ENCODE measurements at places on chromosomes 7 and 10.

GRCh38 chr10:45008524-45009161 lies 7.9 kb downstream of the ZNF22 start:
- no peak for DNase-seq

DNA sequence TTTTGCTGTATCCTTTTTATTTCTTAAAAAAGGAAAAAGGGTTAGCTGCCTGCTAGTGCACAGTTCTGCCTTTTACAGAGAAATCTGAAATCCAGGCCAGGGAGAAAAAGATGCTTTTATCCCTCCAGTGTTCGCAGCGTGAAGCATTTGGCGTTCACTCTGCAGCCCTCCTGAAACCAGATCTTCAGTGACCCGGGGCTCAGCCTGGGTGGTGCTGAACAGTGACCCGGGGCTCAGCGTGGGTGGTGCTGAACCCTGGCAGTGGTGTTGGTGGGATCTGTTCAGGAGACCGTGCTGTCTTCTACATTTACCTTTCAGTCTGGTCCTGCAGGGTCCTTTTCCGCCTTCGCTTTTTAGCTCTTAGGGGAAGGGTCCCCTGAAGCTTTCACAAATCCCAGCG lies 164.7 kb upstream of the KLF6 start:
- DNase-seq: no peak

DNA sequence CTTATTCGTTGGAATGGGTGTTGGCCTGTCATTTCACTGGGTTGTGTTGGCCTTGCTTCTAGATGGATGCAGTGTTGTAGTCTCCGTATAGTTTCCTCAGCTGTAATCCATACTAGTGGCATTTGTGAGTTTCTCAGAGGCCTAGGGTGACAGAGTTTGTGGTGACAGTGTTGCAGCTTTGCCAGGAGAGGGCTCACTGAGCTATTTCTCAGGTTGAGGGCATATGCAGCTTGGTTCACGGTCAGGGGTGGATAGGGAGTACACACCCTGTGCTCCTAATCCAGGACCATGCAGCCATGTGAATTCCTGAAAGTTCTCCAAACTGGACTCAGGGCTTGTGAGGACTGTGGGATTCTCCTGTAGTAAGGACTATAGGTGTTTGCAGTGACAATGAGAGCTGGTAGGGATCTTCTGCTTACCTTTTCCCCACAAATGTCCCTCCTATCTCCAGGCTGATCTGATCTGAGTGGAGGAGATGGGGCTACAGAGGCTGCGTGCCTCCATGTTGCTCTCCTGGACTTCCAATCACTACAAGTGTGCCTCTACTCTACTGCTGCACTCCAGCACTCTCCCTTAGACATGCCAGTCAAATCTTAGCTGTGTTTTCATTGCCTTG lies 229.0 kb downstream of the STK31 start:
- DNase-seq: no peak

DNA sequence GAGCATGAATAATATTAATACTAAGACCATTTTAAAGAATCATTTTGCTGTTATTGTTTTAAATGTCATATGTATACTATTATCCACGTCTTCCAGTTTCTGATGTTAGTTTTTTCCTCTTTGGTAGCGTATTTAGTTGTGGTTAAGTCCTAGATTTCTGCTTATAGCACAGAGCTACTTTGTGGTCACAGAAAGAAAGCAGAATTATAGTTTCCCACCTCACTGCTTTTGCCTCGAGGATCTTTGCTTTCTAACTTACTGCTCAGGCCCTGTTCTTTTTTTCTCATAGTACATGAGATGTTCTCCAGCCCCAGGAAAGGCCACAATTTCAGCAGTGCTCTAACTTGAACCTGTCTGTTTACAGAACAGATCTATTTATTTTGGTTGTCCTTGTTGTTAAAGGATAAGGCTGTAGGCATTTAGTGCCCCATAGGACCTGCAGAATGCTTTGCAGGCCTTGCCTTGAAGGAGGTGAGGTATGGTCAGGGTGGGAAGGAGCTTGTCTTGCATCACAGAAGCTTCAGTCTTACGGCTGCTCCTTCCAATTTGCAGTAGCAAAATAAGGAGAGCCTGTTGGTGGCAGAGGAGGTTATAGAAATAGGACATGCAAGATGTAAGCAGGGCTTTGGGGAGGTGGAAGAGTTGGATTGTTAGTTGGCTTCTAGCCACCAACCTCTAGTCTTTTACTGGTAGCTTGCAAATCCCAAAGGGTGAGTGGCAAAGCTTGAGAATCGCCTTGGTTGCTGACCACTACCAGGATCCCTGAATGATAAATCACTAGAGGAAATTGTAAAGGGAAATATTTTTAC lies 129.1 kb downstream of the LRRC4 start:
- no peak for DNase-seq

- no peak for DNase-seq
Observed at GRCh38 chr7:76267107-76267893, 35.2 kb upstream of the HSPB1 start.

DNA sequence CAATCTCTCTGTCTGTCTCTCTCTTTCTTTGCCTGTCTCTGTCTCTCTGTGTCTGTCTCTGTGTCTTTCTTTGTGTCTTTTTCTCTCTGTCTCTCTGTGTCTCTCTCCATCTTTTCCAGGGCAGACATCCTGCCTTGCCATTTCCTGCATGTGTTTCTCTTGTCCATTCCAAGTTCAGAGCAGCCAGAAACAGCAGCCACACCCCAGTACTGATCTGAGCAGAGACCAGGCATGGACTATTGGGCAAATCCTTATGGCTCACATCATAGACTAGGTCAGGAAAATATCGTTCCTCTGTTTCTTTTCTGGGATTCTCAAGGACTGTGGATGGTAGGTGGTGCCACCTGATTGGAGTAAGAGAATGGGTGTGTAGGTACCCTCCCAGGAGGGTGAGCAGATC lies 95.8 kb downstream of the RAMP3 start:
- no peak for DNase-seq

GRCh38 chr10:72044417-72045041 lies 43.8 kb downstream of the SPOCK2 start:
- DNase-seq: no peak

GRCh38 chr10:35821339-35821911 lies 179.3 kb upstream of the FZD8 start:
- no peak for DNase-seq

DNA sequence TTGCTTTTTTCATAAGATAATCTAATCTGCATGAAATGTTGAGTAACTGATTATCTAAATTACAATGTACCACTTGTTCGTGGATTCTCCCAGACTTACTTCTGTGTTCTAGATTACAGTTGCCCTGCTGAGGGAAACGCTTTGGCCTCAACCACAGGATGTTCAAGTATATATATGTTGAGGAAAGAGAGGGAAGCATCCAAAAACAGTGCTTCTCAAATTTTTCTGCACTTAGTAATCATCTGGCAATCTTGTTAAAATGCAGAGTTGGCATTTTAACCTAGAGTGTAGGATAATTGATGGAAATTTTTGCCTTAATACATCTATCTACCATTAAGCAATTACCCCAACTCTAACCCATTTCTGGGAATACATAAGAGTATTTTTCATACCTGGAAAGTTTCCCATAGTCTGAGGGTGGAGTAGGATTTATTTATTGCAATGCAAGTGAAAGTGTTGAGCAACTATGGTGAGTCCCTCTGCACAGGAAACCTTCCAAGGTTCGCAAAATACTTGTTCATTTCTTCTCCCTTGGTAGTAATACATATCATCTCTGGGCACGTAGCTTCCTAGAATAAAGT lies 59.6 kb upstream of the C1GALT1 start:
- DNase-seq: no peak

- no peak for DNase-seq
Observed at GRCh38 chr7:118352867-118353453, 128.5 kb downstream of the ANKRD7 start.

GRCh38 chr10:86312701-86313270 lies 53.8 kb downstream of the GRID1 start:
- no peak for DNase-seq

- no peak for DNase-seq
Observed at GRCh38 chr7:102182016-102182415, 104.7 kb upstream of the SH2B2 start.

DNA sequence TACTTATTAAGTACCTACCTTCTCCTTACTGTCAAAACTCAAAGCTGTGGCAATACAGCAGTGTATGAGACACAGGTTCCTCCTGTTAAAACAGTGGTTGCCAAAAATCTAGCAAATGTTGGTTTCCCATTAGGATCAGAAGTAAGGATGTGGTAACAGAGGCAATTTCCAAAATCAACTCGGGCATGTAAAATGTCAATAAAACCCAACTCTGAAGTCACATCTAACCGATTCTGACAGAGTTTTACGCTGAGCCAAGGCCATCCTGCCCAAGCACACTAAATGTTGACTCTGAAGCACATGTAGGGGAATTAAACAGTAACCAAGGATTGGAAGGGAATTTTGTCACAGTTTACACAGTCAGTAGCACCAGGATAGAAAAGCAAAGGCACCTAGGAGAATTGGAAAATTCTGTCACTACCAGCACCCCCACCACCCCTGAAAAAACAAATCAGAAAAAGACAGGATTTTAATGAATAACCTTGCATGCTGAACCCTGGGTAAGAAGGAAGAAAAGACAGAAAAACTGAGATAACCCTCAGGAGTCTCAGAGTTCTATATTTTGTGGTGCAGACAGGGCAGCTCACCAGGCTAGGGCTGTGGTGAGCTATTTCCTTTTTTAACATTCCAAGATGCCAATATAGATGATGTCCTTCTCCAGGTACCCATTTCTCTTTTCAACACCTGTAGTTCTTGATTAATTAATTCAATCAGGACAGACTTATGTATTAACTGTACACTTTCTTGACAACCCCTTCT lies 119.5 kb downstream of the DOCK4 start:
- no peak for DNase-seq

DNA sequence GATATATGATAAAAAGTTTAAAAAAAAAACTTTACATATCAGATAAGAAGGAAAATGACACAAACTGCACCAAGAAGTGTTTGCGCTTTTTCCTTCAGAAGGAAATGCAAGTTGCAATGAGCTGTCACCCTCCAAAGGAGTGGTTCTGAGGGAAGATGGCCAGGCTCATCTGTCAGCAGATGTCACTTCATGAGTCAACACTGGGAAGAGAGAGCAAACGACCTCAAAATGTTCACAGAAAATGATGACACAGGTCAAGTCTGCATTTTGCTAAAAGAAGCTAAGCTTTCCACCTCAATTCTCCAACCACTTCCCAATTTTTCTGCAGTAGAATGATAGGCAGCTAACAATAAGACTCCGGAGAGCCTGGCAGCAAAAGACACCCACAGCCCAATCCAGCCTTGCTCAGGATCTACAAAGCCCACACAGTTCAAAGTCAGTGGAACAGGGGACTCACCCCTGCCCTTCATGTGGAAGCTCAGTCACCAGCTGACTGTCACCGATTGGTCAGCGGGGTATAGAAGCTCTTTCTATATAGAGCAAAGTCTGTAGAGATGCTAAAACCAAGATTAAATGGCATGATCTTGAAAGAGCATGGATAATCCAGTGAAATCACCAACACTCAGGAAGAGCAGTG lies 155.1 kb upstream of the NEBL start:
- no peak for DNase-seq

- DNase-seq: no peak
Observed at GRCh38 chr10:18583575-18584270, 67.7 kb downstream of the NSUN6 start.

DNA sequence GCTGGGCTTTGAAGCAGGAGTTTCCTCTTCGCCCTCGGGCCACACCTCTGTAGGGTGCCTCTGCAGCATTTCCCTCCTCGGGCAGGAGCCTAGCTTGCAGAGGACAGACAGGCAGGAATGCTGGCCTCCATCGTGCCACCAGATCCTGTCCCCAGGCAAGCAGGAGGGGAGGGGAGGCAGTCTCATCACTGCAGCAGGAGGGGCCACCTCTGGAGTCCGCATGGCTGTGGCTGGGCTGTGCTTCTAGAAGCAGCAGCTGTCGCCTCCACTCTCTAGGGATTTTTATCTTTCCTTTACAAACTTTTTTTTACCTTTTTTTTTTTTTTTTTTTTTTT lies 181.4 kb downstream of the CUX1 start:
- no peak for DNase-seq

- DNase-seq: no peak
Observed at GRCh38 chr7:148712678-148713329, 14.1 kb downstream of the CUL1 start.

- peak; percentile 31 for DNase-seq
Observed at GRCh38 chr10:22927661-22928403, at the start of gene ARMC3. TSS of gene ARMC3 (plus strand) at chr10:22928053. CDS start at chr10:22931997, 3,944 bp downstream.

DNA sequence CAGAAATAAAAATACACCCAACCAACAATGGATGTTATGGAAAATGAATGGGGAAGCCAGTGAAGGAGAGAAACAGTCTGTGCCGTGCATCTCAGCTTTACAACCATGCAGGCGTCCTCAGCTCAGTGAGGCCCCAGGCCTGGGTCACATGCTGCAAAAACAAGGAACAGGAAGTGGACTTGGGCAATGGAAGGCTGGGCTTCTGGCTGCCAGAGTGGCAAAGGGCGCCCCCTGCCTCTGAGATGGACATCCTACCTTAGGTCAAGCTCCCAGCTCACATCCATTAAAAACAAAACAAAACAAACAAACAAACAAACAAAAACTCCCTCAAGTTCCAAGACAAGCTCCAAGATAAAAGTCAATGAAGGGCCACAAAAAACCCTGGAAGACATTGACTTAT lies 54.7 kb upstream of the AFAP1L2 start:
- no peak for DNase-seq

- DNase-seq: no peak
Observed at GRCh38 chr7:26792006-26792405, 72.4 kb downstream of the SKAP2 start.

- no peak for DNase-seq
Observed at GRCh38 chr10:99665304-99665703, 6.0 kb downstream of the ENTPD7 start.

DNA sequence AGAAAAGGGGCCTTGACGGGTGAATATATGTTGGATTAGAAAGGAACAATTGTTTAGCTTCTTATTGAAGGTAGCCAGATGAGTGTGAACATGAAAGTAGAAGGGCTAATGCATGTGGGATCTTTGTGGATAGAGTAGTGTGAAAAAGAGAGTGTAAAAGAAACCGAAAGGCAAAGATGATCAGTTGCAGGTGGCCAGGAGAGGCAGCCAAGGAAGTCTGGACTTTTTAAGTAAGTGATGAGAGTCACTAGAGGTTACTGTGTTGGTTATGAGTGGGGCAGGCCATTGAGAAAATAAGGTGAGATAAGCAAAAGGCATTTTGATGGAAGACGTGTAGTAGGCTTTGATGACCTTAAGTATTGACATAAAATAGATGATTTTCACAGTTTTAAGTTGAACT lies 64.7 kb upstream of the ETV1 start:
- no peak for DNase-seq
